ENCODE measurements at places on chromosomes 16 and 17.

- no peak for DNase-seq
These were observed 4.4 kb upstream of the ARMC7 start for GRCh38 chr17:75105126-75106080.

DNA sequence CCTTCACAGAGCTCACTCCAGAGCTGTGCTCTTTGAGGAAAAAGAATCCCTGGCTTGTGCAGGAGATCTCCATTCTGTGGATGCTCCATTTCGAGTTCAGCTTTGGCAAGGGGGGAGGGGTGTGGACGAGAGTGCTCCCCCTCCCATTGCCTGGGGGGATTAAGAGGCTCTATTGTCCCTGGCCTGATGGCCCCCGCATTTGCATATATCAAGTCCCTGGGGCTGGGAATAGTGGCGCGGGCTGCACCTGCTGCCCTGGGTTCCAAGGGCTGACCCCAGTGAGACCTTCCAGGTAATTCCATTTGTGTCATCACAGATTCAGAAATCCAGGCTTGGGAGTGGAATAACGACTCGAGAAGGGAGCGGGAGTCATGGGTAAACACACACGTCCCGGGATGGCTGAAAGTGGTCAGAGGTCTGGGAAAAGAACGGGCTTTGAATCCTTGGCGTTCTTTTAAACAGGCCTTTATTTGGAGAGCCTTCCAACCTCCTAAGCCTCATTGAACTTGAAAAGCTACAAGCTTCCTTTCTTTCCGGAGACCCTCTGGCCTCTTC is 479.3 kb downstream of the HS3ST3B1 start:
- DNase-seq, result no peak

DNA sequence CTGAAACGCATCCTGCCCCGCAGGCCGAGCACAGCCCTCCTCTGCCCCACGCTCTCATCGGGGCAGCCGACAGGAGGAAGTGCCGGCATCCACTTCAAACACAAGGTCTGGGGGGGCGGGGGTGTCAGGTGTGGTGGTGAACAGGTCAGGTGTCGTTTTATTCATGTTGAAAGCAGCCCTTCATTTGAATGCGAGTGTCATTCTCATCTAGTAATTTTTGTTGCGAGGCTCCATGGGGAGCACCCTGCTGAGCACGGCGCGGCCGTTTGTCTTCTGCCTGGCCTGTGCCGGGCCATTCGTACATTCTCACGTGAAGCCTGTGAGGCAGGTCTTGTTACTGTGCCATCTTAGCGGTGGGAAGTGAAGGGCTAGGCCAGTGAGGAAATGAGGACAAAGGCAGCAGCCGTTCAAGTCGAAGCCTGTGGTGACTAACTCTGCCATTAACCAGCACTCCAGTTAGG is 1.9 kb downstream of the ACSF3 start:
- DNase-seq, result no peak

DNA sequence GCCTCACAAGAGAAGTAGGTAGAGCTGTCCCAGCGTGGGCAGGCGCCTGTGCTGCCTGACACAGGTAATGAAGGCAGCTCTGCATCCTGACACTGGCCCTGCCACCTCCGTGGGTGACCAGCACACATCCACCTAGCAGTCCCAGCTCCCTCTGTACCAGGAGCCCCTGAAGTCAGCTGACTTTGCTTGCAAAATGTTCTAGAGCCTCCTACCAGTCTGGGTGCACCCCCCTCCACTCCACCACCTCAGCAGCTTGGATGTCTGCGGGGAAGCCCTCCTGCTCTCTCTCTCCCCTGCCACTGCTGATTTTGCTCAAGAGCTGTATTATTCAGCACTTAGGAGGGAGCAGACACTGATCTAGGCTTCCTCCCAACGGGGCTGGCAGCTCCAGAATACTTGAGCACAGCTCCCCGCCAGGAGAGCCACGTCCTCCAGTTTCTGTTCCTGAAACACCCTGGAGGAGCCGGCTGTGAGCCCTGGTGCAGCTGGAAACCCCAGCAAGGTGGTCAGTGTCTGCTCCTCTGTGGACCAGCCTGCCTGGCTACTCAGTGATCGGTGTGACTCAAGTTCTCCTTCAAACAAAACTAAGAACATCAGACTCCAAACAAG is 1.0 kb downstream of the RNF166 start:
- DNase-seq, result no peak

DNA sequence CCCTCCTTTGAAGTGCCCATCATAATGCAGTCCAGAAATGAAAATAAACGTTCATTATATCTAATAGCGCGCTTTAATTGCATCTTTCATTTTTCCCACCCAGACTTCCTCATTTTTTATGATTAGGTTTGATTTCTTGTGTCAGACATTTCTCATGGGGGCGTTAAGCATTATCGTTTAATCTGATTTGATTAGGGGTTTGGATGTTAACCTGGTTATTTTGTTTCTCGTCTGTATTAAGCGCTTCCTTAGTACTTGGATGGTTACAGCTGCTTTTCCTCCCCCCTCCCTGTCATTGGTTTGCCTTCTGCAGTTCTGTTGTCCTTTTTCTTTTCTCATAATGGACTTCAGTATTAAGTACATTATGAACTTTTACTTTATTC is 540 bp downstream of the MFSD11 start:
- DNase-seq, result no peak

DNA sequence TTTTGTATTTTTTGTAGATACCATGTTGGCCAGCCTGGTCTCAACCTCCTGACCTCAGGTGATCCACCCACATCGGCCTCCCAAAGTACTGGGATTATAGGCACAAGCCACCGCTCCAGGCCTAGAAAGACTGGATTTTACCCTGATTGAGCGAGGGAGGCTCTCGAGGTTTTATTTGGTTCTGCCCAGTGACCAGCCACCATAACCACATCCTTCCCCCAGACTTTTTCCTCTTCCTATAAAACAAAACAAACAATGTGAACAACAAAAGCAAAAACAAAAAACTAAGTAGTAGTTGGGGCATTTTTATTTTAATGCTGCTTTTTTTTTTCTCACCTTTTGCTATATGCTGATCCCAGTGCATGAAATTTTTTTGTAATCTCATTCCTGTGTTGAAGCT is 509.6 kb downstream of the MAF start:
- DNase-seq, result no peak

GRCh38 chr17:73720187-73720834 is 76.1 kb upstream of the SDK2 start:
- DNase-seq, result no peak

DNA sequence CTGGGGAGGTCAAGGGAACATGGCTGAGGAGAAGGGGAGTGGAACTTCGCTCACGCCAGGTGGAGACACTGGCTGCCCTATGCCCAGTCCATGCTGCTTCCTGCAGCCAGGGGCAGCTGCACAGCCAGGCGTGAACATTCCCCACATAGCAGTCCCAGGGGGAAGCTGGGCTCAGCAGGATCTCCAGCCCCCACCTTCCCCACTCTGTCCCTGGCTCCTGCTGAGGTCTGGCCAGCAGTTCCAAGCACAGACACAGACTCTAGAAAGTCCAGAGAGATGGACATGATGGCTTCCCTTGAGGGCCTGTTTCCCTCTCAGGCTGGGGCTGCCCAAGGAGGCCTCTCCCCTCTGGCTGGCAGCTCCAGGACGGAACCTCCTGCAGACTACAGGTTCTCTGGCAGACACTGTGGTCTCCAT is 9.3 kb downstream of the JUP start:
- no peak for DNase-seq

- no peak for DNase-seq
These were observed 49.1 kb downstream of the TNRC6C start for GRCh38 chr17:78007647-78008046.

- no peak for DNase-seq
These were observed 712.1 kb downstream of the CDH11 start for GRCh38 chr16:64409783-64410210.

DNA sequence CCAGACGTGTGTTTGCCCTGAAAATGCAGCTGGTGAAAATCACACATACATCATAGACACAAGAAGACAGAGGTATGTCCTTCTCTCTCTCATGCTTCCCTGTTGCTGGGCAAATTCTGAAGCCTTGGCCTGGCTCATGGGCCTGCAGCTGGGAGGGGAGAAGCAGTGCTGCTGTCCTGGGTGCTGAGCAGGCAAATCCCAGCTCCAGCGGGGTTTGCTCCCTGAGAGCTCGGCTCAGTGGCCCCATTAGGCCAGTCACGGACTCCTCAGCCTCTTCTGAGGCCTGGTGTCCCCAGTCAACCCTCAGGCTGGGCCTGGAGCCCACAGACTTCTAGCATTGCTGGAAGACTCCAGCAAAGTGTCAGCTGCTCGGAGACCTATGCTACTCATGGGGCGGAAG is 11.7 kb downstream of the RHBDL3 start:
- DNase-seq, result no peak

DNA sequence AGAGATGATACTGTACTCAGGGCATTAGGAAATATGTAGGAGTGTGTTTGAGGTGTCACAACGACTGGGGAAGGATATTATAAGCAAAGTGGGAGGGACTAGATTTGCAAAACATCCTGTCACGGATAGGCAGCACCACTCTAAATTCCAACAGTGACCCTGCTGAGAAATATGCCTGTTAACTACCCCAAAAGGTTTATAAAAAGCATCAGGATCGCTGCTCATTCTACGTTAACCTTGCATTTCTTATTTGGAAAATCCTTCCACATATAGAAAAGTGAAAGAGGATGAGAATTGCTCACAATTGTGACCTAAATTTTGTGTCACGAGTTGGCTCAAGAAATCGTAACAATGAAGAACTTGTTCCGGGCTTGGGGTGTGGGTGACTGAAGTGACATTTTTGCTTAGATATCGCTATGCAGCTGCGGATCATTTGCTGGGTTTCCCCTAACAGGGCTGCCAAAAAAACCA is 51.6 kb downstream of the N4BP1 start:
- DNase-seq, result no peak

- DNase-seq, result no peak
These were observed 104.6 kb downstream of the PRKCA start for GRCh38 chr17:66406701-66407644.
